ENCODE measurements at places on chromosomes 16 and 17.

GRCh38 chr17:20226814-20227482 is 217.8 kb downstream of the SPECC1 start:
- peak; percentile 12 for DNase-seq

GRCh38 chr16:12398029-12398682 is 405.5 kb downstream of the CPPED1 start:
- DNase-seq = no peak

DNA sequence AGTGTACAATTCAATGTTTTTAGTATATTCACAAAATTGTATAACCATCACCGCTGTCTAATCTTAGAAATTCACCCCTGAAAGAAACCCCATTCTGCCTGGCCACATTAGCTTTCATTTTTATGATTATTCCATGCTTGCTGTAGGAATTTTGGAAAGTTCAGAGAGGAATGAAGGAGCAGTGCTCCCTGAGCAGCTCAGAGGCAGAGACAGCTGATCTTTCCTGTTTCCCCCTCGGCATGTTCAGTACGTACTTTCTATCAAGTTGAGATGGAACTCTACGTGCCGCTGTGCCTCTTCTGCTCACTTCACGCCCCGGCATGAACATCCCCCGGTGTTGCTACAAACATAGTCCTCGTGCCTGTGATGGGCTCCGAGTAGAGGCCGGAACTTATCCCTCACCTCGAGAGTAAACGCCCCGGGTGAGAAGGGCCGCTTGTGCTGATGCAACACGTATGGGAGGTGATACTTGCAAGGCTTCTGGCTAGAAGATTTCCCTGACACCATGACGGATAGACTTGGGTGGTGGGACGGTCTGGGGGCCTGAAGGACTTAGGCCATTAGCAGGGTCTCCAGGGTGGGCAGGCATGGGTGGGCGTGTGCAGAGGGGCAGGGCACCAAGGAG is 79.2 kb upstream of the CIBAR2 start:
- no peak for DNase-seq

- peak; percentile 55 for DNase-seq
Measured at GRCh38 chr17:43608313-43608712, 53.4 kb downstream of the MEOX1 start.

- no peak for DNase-seq
Measured at GRCh38 chr17:14331225-14331981, 30.5 kb downstream of the HS3ST3B1 start.

DNA sequence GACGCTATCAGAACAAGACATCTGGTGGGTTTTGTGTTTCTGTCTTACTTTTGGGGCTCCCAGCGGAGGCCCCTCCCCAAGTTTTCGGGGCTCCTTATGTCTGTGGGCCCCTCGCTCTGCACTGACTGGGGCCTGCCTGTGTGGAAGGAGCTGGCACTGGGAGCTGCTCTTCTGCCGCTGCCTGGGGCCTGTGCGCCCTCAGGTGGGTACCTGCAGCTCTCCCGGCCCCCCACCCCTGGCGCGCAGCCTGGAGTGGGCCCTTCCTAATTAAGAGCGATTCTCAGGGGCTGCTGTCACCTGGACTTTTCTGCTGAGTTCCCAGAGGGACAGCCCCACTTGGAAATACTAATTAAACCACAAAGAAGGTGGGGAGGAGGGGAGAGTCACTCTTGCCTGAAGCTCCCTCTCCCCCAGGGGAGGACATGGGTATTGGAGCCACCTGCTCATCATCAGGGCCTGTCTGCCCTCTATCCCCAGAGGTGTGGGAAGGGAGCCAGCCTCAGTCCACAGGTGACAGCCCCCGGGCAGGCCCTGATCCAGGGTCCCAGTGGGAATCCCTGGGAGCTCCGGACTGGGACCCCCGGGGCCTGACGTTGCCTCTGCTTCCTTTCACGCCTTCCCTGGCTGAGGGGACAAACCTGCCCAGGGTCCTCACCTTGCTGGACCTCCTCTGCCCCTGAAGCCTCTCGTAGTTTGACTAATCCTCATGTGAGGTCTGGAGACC is 36.5 kb downstream of the GSE1 start:
- no peak for DNase-seq

DNA sequence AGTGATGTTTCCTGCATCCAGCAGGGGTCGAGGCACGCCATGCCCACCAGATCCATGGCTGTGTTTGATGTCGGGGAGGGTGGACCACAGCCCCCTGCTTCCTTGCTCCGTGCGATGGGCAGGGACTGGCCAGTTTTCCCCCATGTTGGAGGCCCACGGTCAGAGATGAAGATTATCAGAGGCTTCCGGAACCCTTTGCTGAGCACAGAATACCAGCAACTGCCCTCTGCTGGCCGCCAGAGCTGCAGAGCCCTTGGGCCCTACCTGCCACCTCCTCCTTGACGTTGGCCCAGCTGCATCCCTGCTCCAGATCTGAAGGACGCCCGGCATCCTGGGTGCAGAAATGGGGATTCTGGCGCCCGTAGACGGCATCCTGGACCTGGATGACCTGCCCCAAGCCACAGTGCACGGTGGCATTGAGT is 23.7 kb upstream of the BCO1 start:
- no peak for DNase-seq

GRCh38 chr17:2319051-2319450 is 15.3 kb downstream of the SRR start:
- no peak for DNase-seq

- DNase-seq = no peak
Measured at GRCh38 chr17:43467981-43468581, 15.7 kb upstream of the DHX8 start.

- DNase-seq = peak; percentile 85
Measured at GRCh38 chr17:50423553-50424159, 2.4 kb upstream of the ACSF2 start.

- no peak for DNase-seq
Measured at GRCh38 chr17:30232015-30232823, 3.3 kb downstream of the SLC6A4 start.

- DNase-seq = no peak
Measured at GRCh38 chr17:75552425-75553294, 27.2 kb downstream of the LLGL2 start.

GRCh38 chr16:60648290-60648689 is 1387.9 kb downstream of the CDH8 start:
- DNase-seq = no peak

GRCh38 chr16:23482778-23483177 is 27.5 kb downstream of the GGA2 start:
- no peak for DNase-seq

GRCh38 chr17:75878174-75878998 is at the start of gene TRIM47:
Gene TRIM47, minus strand, starts transcription at chr17:75878581. Its CDS starts 33 bp downstream, at chr17:75878548.
- peak; percentile 69 for DNase-seq

GRCh38 chr16:77500286-77500598 is 65.4 kb upstream of the ADAMTS18 start:
- DNase-seq = no peak

GRCh38 chr16:28103516-28104170 is 40.1 kb upstream of the GSG1L start:
- no peak for DNase-seq

DNA sequence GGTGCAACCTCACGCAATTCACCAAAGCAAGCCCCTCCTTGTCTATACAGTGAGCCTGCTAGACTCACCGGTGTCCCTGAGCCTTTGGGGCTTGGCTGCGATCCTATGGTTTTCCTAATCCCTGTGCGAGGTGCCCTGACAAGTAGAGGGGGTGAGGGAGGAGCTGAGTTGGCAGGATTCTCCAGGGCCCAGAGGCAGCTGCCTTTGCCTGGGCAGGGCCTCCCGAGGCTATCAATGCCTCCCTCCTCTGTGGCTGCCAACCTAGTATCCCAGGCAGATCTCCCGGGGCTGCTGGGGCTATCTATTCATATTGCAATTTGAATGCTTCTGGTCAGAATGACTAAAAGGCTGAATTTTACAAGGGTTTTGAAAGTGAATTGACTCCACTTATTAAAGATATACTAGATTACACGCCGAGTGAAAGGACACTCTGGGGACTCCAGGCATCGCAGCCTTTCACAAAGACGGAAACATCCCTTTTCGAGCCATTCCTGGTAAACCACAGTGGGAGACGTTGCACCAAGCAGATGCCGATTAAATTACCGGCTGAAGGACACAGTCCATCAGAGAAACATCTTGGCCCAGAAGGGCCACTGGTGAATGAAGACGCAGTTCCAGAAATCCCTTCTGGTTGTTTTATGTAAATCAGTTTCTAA is 11.3 kb upstream of the PITPNM3 start:
- DNase-seq = no peak

- no peak for DNase-seq
Measured at GRCh38 chr17:59830846-59831486, 61.8 kb downstream of the TUBD1 start.

DNA sequence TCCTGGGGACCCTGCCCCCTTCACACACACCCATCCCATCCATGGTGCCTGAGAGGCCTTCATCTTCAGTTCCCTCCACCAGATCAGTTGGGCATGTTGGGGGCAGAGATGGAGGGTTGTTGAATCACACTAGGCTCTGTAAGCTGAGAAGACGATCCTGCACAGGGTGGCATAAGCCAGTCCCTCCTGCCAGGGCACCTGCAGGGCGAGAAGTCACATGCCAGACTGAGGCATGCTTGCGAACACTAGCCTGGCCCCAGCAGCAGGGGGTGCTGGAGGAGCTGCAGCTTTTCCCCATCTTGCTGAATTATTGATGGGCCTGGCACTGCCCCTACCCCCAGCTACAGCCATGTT is 6.1 kb upstream of the TBX2 start:
- no peak for DNase-seq

- DNase-seq = no peak
Measured at GRCh38 chr17:32819035-32819434, 57.9 kb downstream of the MYO1D start.

GRCh38 chr17:29973005-29973404 is 31.6 kb downstream of the EFCAB5 start:
- no peak for DNase-seq

- DNase-seq = no peak
Measured at GRCh38 chr16:57533431-57534336, 2.7 kb downstream of the CCDC102A start.

- peak; percentile 14 for DNase-seq
Measured at GRCh38 chr16:87407511-87408112, 15.5 kb downstream of the MAP1LC3B start.

- DNase-seq = no peak
Measured at GRCh38 chr17:51065466-51065865, 55.2 kb downstream of the SPAG9 start.

DNA sequence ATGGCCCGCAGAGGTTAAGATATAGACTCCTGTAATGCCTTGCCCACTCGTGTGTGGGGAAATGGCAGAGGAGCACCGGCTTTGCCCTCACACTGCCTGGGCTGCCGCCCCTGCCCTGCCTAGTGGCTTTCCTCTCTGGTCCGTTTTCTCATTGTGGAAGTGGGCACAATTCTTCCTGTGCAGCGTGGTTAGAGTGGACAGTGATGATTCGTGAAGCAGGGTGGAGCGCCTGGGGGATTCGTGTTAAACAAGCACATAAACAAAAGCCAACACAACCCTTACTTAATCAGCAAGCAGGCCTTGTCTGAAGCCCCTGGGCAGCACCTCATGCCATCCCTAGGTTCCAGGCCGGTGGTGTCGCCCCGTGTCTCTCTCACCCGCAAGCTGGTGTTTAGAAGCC is 269.7 kb downstream of the SEC14L1 start:
- DNase-seq = no peak

GRCh38 chr16:87392821-87393679 is 914 bp downstream of the MAP1LC3B start:
- DNase-seq = no peak

DNA sequence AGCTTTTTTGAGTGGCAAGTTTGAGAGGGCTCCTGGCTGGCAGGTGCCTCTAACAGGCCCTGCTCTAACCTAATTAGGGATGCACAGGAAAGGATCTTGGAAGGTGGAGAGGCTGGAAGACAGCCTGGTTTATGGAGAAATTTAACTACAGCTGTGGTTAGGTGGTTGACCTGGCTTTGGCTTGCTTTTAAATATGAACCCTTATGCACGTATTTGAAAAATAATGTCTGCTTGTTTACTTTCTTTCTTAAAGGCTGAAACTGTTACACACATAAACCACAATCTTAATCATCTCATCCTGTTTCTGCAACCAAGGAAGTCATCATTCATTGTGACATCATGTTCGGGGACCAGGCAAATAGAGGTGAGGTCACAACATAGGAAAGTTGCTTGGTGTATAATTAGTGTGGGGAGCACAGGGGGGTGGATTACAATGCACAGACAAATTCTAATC is 23.1 kb upstream of the DHRS13 start:
- DNase-seq = no peak

GRCh38 chr17:29778956-29779811 is 150.8 kb downstream of the SSH2 start:
- DNase-seq = peak; percentile 27

DNA sequence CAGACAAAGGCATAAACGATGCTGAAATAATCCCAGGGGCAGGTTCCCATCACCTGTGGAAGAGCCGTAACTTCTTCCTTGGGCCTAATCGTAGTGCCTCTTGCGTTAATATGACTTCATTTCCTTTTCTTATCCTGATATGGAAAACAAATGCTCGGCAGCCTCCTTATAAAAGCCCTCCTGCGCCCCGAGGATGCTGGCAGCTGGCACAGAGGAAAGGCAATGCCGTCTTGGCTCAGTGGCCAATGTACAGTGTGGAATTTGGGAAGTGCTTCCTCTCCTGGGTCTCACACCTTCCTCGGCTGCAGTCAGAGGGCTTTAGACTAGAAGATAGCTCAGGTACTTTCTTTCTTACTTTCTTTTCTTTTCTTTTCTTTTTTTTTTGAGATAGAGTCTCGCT is 3.4 kb downstream of the SCN4A start:
- DNase-seq = no peak

- no peak for DNase-seq
Measured at GRCh38 chr16:80997139-80997798, 9.4 kb downstream of the CMC2 start.

DNA sequence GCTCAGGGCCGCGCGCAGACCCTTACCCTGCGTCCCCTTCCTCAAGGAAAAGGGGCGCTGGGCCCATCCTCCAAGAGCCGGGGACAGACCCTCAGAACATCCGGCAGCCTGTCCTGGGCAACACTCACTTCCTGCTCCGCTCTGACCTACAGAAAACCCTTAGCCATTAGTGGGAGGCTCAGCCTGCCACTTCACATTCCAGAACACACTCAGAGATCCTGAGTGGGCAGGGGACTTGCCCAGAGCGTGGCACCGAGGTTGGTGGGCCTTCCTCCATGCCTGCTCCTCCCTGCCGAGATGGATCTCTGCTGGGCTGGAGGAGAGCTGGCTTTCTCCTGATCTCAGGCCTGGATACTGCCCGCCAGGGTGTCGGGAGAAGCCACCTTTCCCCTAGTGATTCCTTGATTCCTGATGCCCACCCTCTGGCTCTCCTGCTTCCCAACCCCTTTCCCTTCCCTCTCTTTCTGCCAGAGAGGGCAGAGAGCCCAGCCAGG is 1.5 kb downstream of the SCARF1 start:
- no peak for DNase-seq

Data from T1000 (cell line).